NCI-H1048 (cell line): ENCODE measurements at places on chromosomes 12 and 14.

DNA sequence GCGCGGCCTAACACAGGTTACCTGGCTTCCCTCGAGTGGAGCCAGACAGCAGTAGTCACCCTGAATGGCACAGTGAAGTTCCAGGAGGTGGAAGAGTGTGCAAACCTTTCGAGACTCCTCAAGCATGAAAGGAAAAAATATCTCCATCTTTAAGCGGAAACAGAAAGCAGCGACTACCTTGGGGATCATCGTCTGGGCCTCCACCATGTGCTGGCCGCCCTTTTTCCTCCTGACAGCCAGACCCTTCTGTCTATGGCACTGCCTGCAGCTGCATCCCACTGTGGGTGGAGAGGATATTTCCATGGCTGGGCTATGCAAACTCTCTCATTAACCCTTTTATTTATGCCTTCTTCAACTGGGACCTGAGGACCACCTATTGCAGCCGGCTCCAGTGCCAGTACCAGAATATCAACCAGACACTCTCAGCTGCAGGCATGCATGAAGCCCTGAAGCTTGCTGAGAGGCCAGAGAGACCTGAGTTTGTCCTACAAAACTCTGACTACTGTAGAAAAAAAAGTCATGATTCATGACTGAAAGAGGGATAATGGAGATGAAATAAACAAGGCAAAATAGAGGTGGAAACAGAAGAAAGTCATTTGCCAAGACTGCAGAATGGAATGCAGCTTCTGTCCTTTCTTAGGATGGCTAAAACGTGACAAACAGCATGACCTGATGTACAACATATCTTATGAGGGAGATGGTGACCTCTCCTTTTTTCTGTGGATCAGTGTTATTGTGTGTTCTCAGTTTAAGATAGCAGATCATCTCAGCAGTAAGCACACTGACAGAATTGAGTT lies 2.4 kb upstream of the HEBP1 start:
- no peak for DNase-seq

GRCh38 chr12:54991991-54992375 lies 7.4 kb upstream of the TESPA1 start:
- no peak for DNase-seq

DNA sequence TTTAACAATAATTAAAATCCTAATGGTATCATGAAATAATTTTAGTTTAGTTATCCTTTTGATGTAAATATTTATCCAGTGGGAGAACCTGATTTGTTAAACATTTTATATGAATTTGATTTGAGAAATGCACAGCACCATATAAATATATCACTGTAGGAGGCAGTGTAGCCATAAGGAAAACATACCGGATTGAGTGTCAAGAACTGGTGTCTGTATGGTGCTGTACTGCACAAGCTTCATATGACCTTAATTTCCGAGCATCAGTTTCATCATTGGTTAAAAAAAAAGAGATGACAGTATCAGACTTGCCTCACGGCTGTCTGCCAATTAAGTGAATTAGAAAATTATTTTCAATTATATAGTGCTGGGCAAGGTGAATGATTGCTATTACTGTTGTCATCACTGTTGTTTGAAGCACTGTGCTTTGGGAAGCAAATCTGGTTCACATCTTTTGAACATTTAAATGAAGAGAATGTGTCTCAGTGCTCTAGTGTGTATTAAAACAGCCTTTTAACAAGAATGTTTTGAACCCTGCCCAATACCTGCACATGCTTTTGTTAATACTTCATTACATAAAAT lies 72.1 kb downstream of the TMTC2 start:
- DNase-seq: no peak

DNA sequence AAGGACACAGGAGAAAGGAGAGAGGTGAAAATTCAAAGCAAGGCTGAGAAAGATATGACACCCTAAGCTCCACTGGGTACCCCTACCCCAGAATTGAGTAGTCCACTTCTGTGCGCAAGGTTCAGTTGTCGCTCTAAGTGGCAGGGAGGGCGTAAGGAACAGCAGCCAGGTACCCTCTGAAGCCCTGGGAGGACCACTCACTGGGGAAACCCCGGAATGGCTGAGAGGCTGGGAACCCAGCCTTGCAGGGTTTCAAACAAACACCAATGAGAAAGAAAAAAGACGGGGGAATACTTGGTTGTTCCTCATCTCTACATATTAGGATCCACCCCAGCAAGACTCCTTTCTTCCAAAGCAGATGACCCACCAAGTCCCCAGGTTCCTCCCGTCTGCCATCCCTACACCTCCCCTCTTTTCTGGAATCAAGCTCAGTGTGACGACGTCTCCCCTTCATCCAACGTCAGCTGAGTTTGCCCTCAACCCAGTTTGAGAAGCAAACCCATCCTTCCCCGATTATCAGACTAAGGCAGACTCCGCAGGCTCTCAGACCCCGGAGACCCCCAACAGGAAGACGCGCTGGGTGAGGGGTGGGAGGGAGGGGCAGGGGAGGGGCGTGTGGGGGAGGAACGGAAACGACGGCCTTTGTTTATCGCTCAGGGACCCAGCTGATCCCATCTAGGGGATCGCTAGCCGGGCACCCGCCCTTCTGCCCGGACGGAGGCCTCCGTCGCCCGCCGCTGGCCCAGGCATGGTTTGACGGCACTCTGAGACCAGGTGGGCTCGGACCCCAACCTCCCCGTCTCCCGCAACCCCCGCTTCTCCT lies 795 bp downstream of the LMBR1L start:
- DNase-seq: no peak

- no peak for DNase-seq
Observed at GRCh38 chr14:70045844-70046535, 142.8 kb downstream of the SLC8A3 start.

- no peak for DNase-seq
Observed at GRCh38 chr12:80183939-80184338, 84.6 kb downstream of the OTOGL start.

DNA sequence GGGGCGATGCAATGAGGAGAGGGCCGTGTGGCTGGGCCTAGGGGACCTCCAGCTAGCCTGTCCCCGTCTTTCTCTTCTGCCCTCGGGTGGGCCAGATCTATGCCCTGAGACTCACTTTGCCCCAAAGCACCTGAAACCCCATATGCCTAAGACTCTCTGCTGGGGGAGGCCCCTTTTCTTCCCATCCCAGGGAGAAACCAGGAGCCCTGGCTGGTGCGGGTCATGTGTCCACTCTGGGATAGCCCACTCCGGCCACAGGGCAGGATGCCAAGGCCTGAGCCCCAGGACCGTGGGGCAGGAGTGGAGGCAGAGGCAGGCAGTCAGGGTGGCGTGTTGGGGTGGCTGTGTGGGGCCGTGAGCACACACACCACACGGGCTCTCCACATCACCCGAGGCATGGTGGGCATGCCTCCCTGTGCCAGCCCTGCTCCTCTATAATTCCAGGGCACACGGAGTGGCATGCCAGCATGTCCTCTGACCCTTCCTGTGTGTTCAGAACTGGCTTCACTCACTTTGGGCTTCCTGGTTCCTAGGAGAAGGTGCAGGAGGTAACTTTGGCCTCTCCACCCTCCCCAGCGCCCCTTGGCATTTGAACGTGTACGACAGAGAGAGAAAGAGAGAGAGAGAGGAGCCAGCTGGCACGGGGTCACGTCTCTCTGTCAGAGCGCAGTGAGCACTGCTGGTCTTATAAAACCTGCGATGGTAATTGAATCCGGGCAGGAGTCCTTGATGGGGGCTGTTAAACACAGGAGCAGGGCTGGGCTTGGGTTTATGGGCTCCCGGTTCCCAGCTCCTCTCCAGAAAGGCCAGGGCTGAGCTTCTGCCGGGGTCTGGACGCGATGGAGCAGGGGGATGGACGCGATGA lies 144.2 kb downstream of the KIF26A start:
- no peak for DNase-seq

DNA sequence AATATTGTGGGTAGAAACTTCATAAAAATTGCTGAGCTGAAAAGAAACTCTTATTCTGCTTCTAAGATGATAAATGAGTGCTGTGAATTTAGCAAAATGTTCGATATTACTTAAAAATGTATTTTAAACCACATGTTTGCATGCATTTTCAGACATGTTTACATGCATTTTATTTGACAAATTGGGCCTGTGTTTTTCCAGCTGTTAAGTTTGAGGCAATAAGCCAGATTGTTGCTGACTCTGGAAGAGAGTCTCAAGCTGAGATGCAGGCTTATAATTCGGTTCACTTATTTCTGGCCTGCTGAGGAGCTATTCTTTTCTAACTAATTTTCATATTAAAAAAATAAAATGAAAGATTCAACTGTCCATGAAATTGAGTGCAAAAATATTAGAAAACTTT lies 110.1 kb downstream of the SYNE2 start:
- no peak for DNase-seq

DNA sequence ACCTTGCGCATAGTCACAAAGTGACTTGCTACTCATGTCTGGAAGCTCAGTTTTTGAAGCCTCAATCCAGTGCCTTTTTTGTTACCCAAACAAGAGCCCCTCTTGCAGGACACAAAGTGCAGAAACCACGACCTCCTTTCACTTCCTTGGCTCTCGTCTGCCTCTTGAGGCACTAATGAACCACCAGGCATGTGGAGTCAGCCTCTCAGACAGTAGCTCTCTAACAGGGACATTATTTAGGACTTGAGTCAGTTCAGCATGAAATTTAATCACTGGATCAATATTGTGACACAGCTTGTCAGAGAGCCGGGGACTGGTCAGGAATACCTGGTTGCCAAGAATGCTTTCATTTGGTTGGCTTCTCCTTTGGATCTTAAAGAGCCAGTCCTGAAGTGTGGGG lies 46.7 kb downstream of the HSPB8 start:
- DNase-seq: no peak

DNA sequence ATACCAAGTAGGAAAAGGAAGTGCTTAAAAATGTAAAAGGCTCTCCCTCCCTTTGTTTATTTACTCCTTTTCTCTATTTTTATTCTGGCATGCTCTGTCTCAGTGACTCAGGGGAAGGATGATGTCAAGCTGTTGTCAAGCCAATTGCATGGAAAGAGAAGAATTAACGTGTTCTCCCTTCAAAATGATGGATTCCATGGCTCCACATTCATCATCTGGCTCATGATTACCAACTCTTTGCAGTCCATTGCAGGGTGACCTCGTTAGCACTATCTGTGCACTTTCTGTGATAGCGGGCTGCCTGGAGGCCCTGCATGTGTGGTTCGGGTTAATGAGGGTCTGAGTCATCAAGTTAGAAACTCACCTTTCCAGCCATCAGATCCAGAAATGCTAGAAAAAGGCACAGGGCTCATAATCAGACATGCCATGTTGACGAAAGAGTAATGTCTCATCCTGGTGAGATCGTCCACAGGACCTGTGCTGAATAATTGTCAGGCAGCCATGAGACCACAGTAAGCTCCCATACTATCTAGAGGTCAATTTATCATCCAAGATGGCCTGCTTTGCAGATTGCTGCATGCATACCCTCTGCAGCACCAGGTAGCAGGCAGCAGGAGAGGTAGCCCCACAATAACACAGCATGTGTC lies 79.2 kb upstream of the BTG1 start:
- no peak for DNase-seq

DNA sequence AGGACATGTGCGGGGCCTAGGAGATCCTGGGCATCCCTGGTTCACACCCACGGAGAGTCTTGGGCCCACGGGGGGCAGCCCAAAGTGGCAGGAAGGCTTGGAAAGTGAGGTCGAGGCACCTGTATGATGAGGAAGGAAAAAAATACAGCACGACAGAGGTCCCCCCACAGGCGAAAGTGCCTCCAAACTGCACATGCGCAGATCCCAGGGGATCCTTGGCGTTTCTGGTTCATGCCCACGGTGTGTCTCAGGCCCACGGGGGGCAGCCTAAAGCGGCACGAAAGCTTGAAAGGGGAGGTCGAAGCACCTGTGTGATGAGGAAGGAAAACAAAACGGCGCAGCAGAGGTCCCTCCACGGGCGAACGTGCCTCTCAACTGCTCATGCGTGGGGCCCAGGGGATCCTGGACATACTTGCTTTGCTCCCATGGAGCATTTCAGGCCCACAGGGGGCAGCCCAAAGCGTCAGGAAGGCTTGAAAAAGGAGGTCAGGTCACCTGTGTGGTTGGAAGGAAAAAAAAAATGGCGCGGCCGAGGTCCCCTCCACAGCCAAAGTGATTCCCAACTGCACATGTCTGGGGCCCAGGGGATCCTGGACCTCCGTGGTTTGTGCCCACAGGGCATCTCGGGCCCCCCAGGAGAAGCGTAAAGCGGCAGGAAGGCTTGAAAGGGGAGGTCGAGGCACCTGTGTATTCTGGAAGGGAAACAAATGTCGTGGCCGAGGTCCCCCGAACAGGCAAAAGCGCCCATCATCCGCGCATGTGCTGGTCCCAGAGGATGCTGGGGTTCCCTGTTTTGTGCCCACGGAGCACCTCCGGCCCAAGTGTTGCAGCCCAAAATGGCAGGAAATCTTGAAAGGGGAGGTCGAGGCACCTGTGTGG lies 582.6 kb downstream of the ALG10 start:
- DNase-seq: no peak

- no peak for DNase-seq
Observed at GRCh38 chr12:45670346-45671065, 59.0 kb upstream of the ARID2 start.

- DNase-seq: no peak
Observed at GRCh38 chr12:52944683-52945388, 4.1 kb upstream of the KRT18 start.

- no peak for DNase-seq
Observed at GRCh38 chr12:95014554-95014953, 11.1 kb upstream of the NDUFA12 start.

DNA sequence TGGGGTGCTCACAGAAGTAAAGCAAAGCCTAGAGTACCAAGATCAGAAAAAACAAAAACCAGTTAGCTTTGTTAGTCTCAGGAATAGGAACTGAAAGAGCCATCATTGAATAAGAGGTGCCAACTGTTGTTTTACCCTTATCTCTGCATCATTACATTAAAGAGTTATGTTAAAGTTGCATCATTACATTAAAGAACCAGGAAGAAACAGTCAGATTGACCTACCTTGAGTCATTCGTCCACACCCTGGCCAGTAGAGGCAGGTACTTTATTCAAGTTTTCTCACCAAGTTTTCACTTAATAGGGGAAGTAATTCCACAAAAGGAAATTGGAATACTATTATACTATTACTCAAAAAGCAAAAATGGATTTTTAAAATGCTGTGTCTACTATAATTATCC lies 121.7 kb upstream of the CNOT2 start:
- DNase-seq: no peak

GRCh38 chr14:65015391-65015790 lies 28.7 kb downstream of the FNTB start:
- no peak for DNase-seq

DNA sequence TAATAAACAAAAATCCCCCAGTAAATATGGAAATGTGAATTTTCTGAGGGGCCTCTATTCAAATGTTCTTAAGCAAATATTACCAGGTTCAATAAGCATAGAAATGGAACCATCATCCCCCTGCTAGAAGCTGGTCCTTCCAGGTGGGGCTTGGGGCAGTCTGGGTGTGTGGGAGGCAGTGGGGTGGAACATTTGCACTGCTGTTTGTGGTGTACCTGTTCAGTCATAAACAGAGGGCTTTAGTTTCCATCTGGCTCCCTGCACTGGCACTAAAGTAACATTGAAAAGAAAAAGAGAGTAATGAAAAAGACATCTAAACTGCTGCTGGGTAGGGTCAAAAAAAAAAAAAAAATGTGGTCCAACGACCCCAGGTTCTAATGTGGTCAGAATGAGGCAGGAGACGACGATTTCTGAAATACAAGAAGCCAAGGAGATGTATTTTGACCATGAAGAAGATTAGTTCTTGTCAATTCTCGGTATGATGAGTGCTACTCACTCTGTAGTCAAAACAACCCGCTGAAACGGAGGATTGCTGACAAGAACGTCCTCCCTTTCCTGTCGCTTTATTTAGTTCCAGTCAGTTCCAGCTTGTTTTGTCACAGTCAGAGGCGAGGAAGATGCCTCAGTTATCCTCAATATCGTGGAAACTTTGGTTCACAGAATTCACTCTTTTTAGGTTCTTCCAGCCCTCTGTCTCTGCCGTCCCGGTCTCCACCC lies 44.2 kb upstream of the MANSC4 start:
- DNase-seq: no peak
